NCI-H1105 treated with DMSO at 0.1 percent for 48 hours (cell line): ENCODE measurements at places on chromosomes 16 and 17.

DNA sequence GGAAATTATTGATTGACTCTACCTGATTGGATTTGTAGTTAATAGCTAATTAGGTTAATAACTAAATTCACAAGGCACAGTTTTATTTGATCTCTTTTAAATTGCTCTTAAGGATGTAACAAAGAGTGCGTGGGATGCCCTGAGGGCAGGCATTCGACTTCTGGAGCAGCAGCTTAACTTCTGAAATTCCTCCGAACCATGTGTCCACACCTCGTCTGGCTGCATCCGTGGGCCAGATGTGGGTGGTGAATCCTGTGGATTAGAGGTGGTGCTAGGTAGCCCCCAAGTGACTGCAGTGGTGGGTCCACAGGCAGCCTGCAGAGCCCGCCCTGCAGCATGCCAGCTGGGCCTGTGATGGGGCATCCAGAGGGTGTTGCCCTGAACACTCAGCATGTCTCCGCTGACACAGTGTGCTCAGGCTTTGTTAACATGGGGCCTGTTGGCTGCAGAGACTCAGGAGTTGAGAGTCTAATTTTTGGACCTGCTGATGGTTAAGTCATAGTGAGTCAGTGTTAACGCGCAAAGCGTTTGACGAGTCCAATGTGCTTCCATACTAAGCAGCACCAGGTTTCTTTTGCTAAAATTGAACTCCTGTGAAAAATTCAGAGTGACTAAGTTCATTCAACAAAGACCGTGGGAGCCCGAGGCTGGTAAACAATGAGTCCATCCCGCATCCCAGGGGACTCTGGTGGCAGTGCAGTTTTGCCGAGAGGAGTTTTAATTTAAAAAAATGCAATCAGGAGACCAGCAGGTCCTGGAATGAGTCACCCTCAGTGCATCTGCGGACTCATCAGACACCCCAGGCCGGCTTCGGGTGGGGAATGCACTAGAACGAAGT is 3.8 kb upstream of the NPB start:
- DNase-seq, result no peak

- DNase-seq, result no peak
Observed at GRCh38 chr17:37847811-37848331, 76.3 kb upstream of the TBC1D3K start.

GRCh38 chr16:23254338-23254737 is 47.8 kb upstream of the SCNN1B start:
- DNase-seq, result no peak

DNA sequence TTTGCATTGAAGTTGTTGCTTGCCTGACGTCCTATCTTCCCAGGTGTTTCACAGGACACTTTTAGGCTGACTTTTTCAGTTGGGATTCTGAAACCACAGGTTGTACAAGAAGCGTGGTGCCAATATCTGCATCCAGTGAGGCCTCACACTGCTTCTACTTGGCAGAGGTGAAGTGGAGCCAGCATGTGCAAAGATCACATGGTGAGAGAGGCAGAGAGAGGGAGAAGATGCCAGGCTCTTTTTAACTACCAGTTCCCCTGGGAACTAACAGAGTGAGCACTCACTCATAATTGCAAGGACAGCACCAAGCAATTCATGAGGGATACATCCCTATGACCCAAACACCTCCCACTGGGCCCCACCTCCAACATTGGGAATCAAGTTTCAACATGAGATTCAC is 5.8 kb upstream of the ABCA6 start:
- DNase-seq, result no peak

DNA sequence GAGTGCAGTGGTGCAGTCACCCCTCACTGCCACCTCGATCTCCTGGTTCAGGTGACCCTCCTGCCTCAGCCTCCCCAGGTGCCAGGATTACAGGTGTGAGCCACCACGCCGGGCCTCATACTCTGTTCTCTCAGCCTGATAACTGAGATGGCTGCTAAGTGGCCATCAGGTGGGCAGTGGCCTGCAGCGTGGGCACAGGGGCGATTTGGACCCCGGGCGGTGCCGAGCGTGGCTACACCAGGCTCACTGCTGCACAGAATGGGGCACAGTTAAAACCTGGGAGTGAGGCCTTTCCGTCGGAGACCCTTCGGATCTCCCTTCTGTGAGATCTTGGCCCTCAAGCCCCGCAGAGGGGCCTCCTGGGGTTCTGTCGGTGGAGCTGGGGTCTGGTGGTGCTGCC is 11.5 kb downstream of the CACNA1H start:
- no peak for DNase-seq

DNA sequence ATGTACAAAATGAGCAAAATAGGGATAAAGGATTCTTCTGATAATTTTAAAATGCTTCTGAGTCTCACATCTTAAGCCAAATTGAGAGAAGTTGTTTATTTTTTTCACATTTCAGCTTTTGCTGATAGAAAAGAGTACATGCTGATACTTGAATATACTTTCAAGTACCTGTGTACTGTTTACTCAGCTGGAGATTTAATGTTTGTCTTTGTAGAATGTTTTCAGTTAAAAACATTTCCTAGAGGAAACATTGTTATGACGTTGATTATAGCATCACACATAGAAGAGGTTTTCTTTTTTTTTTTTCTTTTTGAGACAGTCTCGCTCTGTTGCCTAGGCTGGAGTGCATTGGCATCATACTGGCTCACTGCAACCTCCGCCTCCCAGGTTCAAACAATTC is 19.7 kb downstream of the ESRP2 start:
- no peak for DNase-seq
